ENCODE measurements at places on chromosomes 3 and 15.

DNA sequence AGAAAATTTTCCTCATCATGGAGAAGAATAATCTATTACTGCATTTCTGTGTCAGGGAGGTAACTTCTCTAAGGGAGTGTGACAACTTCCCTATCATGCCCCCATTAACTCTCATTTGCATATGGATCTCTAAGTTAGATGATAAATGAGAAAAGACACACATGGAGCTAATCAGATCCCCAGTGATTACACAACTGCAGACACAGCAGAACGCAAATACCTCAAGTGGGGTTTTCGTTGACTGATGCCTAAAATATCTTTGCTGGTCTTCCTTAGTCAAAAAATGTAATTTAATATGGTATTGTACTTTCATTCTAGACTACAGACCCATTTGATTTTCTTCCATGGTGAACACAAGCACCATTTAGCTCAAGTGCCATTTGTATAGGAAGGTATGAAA is 630.5 kb downstream of the TBL1XR1 start:
- DNase-seq: no peak

DNA sequence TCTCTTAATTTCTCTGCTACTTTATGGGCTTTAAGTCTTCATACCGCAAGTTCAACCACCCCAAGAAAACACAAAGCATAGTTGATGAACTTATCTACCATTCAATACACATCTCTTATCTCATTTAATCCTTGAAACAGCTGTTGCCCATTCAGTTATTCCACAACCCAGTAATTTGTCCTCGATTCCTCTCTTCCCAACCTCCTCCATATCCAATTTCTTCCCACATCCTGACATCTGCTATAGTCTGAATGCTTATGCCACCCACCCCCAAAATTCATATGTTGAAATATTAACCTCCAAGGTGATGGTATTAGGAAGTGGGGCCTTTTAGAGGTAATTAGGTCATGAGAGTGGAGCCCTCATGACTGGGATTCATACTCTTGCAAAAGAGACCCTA is 345.4 kb downstream of the ERC2 start:
- DNase-seq: no peak

DNA sequence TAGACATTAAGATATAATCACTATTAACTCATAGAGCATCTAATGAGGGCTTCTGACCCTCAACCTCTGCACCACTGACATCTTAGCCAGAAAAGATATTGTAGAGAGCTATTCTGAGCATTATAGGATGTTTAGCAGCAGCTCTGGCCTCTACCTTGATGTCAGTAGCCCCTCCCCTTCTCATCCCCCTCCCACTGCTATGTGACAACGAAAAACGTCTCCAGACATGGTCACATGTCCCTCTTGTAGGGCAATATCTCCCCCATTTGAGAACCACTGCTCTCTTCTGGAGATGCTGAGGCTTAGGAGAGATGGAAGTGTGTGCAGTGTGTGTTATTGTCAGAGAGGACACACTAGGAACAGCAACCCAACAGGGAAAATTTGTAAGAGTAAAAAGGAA is 242.3 kb downstream of the FEZF2 start:
- no peak for DNase-seq

DNA sequence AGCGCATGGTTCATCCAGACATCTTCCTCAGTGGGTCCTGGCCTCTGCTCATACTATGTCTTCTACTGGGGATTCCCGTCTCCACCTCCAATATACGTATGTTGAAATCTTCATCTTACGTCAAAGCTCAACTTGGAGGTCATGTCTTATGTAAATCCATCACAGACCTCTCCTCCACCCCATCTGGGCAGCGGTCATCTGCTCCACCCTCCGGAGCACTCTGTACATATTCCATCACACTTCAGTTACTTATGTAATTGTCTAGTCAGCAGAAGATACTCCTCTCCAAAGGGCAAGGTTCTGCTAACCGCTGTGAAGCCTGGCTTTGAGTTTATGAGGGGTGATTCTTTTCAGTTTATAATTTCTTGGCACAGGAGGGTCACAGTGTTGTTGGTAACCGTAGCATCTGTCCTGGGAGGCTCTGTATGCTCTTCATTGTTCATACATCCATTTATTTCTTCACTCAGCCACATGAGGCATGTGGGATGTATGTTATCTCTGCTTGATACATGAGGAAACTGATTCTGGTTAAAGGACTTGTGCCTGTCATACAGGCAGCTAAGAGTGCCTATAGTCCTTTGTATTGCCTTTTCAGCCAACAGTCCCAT is 22.1 kb downstream of the MAP2K1 start:
- no peak for DNase-seq

DNA sequence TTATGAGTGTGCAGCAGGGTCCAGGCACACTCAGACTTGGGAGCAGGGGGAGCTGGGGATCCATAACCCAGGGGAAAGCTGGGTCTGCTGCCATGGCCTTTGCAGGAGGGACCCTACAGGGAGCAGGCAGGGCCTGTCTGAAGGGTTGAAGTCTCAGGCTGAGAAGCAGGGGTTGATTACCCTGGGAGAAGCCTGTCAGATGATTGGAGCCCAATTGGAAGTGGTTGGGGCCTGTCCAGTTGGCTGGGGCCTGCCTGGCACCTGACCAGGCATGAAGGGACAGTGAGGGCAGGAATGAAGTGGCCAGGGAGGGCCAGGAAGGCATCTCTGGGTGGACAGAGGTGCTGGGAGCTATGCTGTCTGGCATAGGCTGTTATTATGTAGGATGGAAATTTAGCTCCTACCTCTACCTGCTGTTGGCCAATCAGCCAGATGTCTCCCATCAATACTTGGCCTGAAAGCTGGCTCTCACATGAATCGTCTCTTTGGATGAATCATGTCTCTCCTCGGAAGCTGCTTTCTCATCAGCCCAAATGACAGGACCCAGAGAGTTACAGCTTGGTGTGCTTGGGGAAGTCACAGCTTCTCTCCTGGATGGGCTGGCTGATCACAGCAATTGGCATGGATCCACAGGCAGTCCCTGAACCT is 27.4 kb upstream of the SLCO2A1 start:
- DNase-seq: no peak

DNA sequence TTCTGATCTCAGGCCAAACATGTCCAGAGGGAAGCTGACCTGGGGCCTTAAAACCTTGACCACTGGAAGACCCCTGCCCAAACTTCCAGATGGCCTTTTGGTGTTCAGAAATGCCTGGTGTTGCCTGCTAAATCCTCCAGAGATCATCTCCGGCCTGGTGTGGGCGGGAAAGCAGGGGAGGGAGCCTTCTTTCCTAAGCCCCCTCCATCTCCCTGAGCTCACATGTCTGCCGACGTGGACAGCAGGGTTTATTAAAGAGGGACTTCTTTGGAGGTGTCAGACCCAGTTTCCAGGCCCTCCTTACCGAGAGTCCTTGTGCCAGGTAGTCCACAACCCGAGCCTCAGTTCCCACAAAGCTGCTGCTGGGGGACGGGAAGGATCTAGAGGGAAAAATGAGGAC is 55.9 kb upstream of the SLC6A1 start:
- no peak for DNase-seq

DNA sequence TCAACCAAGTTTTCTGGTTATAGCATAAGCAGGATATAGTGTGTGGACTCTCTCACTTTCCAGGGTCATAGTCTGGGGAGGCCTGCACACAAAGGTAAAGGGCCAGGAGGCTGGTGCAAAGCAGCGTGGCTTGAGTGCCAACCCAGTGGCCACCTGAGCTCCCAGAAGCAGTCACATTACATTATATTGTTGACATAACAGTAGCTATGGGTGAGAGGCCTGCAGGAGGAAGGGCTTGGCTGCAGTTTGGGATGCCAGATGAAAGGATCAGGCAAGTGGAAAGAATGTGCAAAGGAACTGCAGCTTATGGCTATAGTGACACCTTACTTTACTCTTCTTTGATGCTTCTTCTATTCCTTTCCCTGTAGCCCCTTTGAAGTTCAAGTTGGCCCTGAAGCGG is 96.5 kb downstream of the FLNB start:
- no peak for DNase-seq

DNA sequence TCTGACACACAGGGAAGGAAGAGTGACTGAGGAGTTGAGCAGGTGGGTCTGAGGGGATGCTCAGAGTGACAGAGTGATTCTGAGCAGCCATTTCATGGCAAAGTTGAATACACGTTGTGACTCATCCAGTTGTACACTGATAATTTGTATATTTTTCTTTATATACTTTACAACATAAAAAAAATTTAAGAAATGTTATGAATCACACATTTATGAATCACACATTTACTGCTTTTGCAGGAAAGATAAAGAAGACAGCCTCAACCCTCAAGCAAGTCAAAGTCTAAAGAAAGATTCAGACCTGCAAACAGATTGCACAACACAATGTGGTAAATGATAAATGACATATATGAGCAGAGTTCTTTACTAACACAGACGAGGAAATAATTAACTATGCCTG is 21.0 kb upstream of the CHMP2B start:
- DNase-seq: no peak

GRCh38 chr3:73179601-73180000 is 118.1 kb downstream of the EBLN2 start:
- DNase-seq: no peak

DNA sequence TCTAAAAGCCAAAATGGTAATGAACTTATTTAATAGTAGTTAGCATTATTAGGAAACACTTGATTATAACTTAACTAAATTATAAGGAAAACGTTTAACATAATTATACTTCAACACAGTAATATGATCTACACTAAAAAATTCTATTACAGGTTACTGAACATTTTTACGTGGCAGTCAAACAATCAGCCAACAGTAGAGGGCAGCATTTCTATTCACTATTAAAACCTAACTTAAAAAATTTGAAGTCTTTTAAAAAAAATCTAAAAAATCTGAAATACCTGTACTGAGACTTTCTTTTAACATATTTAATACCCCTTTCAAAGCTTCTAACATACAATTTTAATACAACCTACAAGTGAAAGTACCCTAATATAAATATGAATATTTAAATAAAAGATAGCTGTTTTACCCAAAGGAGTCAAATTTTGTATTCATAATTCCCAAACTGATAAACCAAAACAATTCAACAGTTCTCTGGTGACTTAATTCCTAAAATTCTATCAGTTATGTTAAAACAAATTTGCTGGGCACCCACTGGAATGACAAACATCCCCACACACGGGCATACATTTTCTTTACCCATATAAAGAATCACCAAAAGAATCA is 41.5 kb downstream of the DLG1 start:
- DNase-seq: no peak

DNA sequence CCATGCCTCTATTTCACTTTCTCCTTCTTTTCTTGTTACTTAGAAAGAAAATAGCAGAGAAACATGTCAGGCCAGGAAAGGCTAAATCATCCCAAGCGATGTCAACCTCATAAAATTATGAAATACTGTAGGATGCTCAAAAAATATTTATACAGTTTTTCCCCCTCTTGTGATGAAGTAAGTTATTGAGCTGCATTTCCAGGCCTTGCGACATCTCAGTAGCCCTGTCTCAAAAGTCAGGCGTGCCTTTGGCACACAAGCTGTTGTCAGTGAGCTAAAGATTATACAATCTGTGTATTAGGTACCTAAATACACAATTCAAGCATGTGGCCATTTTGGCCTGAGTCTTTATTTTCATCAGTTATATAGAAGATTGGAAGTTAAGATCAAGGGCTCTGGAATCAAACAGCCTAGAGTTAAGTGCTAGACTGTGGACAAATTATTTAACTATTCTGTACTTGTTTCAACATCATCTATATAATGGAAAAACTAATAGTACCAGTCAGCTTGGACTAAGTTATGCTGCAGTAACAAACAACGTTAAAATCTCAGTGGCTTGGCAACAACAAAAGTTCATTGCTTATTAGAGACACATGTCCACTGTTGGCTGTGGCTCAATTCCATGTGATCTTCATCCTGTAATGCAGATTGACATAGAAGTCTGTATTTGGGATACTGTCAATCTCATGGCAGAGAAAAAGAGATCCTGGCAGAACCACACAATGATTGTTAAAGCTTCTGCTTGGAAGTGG is 406.4 kb upstream of the PROK2 start:
- DNase-seq: no peak

DNA sequence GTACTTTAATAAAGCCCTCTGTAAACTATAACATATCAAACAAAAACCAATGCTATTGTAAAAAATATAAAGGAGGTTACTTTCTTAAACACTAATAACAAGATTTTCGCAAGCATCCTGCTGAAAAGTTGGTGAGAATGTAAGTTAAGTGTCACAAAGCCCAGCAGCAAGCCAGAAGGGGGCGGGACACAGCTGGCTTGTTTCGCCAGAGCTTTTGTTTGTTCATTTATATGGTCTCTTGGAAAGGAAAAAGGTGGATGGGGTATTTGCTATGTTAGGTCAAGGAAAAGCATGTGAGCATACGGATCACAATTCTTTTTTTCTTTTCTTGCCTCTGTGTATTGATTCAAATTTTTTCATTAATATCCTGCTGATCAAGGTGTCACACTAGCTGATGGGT is 59.9 kb downstream of the HACD2 start:
- DNase-seq: no peak

- DNase-seq: no peak
These were observed 8.1 kb upstream of the SLC9A9 start for GRCh38 chr3:143856252-143856970.

DNA sequence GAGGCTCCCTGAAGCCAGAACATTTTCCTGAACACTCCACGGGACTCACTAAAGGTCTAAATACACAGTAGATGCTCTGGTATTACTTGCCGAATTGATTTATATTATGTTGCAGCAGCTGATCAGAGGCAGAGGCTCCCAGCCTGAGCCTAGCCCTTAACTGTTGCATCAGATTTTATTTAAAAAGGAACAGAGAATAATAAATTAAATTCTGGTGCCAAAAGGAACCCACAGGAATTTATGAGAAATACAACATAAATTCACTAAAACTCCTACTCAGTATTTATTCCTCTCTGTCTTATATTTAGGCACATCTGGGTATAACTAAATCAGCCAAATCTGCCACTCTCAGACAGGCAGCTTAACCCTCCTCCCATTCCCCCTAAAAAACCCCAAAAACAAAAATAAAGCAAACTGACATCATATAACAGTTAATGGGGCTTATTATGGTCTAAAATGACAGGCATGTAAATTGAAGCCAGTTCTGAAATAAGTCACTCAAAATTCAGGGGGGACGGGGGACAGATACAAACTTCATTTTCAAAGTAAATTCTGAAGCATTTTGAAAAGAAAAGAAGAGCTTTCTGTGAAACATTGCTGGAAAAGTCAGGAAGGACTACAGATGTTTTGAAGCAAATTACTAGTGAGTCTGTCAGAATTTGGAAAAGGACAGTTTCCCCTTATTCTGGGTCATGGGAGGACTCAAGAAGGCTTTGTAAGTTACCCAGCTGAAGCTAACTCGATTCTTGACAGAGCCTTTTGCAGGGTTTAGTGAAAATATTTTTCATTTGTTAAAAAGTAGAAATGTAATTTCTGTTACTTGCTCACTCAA is 53.8 kb upstream of the CORO2B start:
- DNase-seq: no peak
